ENCODE measurements at places on chromosomes 6 and 20. TPM values are rescaled to one million over a fixed set of nuclear protein-coding genes. Genes with fewer than 3 reads are reported as not detected.
A peak's percentile ranks its signal among the peaks of the same experiment; 100 is the strongest.

- no peak for DNase-seq
Observed at GRCh38 chr6:34867484-34867883, 20.4 kb downstream of the TAF11 start.

TENT5A gene
- 60.9 TPM for total RNA-seq

DEFB124 gene
- not detected for total RNA-seq

- DNase-seq: no peak
Observed at GRCh38 chr20:23520185-23520584, 29.3 kb downstream of the CST8 start.

STX16 gene
- total RNA-seq: 23.8 TPM

MRAP2 gene
- not detected for total RNA-seq

- peak; percentile 81 for DNase-seq
Observed at GRCh38 chr20:35434085-35435005, 3.7 kb downstream of the GDF5 start.

DNA sequence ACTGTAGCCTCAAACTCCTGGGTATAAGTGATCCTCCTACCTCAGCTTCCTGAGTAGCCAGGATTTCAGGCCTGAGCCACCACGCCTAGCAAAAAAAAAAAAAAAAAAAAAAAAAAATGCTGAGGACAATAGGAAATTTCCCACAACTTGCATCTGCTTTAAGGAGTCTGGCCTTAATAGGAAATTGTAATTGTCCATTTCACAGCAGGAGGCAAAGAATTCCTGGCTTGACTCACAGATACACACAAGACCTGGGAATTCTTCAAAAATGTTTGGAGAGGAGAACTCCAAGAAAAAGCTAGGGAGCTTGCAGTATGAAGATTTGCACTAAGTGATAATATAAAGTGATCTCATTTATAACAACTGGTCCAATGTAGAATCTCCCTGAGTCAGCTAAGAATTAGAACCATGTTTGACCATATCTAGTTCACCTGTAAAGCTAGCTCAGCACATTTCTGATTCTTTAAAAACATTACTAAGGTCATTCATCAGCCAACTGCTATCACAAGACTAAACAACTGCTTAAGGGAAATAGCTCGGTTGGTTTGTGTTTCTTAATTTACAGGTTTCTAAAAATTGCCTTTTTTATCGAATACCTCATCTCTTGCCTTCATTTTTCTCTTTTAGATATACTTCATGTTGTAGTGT lies 80.2 kb upstream of the SLC2A12 start:
- DNase-seq: no peak

DNA sequence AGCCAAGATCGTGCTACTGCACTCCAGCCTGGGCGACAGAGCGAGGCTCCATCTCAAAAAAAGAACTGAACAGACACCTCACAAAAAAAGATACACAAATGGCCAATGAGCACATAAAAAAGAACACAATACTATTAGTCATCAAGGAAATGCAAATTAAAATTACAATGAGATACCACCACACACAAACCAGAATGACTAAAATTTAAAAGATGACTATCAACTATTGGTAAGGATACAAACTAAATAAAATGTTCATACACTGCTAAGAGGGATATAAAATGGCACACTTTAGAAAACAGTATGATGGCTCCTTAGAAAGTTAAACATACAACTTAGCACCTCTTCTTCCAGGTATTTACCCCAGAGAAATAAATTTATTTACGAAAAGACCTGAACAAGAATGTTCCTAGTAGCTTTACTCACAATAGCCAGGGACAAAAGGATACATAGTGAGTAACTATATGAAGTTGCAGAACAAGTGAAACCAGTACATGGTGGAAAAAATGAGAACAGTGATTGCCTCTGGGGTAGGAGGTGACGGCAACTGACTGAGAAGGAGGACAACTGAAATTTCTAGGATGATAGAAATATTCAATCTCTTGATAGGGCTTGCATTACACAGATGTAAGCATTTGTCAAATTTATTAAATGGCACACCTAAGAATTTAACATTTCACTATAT lies 53.2 kb downstream of the FAM8A1 start:
- DNase-seq: no peak

GRCh38 chr20:2840967-2841531 lies 504 bp downstream of the VPS16 start:
- peak; percentile 88 for DNase-seq

- peak; percentile 59 for DNase-seq
Observed at GRCh38 chr6:127119102-127120022, 891 bp downstream of the RSPO3 start.

- DNase-seq: no peak
Observed at GRCh38 chr6:69880601-69881000, 14.2 kb downstream of the COL19A1 start.

DNA sequence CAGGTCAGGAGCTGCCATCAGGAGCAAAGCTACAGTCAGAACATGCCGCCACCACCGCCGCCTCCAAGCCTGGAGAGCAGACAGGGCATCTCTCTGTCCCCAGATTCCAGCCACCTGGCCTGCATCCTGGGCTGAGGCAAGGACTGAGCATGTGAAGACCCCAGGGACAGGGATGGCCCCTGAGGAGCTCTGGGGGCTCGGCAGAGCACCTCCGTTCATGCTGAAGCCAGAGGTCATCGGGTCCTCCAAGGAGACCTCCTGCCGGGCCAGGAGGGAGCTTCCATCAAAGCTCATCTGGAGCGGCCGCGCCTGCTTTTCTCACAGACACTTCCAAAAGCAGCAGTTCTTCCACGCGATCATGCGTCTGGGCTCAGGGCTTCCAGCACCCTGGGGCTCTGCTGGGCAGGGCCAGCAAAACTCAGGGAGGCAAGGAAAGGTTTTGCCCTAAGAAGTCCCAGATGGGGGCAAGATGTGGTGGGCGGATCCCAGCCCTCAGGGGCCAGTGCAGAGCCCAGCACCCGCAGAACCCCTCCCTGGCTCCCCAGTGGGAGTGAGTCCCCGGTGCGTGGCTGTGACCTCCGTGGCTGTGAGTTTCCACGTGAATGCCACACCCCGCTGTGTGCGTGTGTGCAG lies 138.4 kb downstream of the TAF4 start:
- peak; percentile 67 for DNase-seq

HLA-G gene
- total RNA-seq: not detected

- DNase-seq: no peak
Observed at GRCh38 chr20:588476-588875, 21.6 kb downstream of the TCF15 start.

GRCh38 chr6:167706313-167707109 lies 120.2 kb upstream of the AFDN start:
- DNase-seq: no peak

FAXC gene
- total RNA-seq: not detected

DNA sequence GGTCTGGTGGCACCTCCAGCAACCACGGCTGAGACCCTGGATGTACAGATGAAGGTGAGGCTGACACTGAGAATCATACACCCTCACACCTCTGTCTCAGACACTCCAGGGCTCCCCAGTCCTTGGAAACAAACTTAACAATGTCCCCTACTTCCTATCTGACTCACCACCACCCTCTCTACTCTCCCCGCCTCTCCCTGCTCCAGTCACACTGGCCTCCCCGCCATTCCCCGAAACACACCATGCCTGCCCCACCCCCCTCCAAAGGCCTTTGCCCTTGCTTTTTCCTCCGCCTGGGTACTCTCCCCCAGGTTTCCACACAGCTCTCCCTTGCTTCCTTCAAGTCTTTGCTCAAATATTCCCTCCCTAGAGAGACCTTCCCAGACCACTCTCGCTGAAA lies 16.3 kb downstream of the BPI start:
- DNase-seq: no peak

COL9A3 gene
- total RNA-seq: 5.5 TPM

GRCh38 chr6:127761084-127761483 lies 139.8 kb downstream of the THEMIS start:
- DNase-seq: no peak

KIF13A gene
- total RNA-seq: 57.3 TPM

GRCh38 chr20:18984238-18985200 lies 170.9 kb downstream of the SCP2D1 start:
- no peak for DNase-seq

DNA sequence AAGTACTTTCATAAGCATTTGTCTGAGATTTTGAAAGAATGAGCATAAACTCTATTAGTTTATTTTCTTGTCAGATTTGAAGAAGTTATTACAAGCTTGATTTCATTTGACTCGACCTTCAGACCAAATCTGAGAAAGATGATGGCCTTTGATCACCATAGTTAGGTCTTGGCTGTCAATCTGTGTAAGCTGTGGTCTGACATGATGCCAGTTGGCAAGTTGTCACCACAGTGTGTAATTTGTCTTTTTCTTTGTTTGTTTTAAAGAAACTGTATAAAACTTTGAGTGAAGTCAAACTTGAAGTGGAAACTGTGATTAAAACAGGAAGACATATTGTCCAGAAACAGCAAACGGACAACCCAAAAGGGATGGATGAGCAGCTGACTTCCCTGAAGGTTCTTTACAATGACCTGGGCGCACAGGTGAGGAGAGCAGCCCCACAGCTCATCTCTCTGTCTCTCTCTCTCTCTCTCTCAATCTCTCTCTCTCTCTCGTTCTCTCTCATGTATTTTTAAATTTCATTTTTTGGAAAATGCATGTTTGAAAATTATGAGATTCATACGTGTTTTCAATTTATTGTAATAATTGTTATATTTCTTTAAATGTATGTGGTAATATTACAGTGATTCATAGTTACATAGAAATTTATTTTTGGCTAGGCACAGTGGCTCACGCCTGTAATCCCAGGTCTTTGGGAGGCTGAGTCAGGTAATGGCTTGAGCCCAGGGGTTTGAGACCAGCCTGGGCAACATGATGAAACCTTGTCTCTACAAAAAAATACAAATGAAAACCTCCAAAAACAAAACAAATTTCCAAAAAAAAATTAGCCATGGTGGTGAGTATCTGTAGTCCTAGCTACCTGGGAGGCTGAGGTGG lies 208.1 kb downstream of the UTRN start:
- DNase-seq: no peak

DNA sequence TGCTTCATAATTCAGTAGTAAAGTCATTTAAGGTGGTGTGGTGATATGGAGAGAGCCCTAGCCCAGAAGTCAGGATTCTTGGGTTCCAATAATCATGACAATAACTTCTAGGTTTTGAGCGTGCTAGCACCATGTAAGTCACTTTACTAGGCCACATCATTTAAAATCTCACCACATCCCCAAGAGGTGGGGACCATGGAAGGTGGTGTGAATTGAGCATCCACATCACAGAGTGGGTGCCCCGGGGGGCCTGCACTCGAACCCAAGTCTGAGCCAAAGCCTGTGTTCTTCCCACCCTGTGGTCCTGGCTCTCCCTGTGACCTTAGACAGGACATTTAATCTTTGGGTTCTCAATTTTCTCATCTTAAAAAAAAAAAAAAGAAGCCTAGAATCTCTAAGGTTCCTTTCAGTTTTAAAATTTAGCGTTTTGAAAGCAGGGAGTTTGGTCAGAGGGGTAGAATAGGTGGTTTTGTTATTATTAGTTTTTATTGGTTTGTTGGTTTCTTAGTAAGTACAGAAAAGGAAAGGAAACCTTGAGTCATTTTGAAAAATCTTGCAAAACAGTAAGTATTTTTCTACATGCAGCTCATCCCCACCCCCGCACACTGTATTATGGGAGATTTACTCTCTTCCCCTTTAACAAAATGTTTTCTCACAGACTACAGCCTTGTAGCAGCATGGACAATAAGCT lies 26.4 kb downstream of the ARMC2 start:
- DNase-seq: no peak

GRCh38 chr6:132843316-132844035 lies 29.1 kb downstream of the RPS12 start:
- no peak for DNase-seq

DNA sequence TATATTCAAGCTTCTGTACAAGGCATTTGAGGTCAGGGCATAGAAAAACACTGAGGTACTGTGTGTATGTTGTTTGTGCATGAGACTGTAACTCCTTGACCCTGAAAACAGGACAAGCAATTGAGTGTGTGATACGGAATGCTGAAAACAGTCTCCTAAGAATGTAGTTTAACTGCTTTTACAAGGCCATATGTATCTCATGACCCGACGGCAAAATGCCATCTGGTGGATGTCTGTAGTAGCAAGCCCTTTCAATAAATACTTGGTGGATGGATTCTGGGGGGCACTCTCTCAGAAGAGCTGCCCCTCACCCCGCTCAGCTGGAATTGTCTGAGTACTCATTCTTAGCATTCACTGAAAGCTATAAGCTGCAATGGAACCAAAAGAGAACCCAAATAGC lies 69.3 kb upstream of the EYS start:
- DNase-seq: no peak

DDO gene
- 29.7 TPM for total RNA-seq

DNA sequence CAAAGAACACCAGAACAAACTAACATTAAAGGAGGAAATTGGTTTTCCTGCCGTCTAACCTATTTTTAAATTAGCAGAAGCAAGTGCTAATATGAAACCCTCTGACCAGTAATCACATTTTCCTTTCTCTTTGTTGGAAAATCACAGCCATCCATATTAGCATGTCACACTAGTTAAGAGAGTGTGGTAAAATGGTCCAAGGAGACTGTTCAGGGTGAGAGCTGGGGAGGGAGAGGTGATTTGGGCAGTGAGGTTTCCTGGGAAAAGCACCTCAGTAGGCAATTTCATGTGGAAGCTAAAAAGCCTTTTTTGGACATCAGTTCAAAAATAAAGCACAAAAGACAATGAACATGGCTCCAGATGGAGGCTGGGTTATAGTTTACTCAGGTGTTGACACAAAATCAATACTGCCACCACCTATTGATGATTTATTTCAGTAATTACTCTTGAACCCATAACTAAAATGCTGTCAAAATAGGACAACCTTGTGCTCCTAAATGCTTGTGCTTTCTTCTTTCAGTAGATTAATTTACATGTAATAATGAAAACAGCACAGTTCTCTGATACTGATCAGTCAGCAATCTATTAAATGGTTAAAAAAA lies 333.2 kb downstream of the SAMD5 start:
- DNase-seq: no peak

CCNC gene
- 18.7 TPM for total RNA-seq

DNA sequence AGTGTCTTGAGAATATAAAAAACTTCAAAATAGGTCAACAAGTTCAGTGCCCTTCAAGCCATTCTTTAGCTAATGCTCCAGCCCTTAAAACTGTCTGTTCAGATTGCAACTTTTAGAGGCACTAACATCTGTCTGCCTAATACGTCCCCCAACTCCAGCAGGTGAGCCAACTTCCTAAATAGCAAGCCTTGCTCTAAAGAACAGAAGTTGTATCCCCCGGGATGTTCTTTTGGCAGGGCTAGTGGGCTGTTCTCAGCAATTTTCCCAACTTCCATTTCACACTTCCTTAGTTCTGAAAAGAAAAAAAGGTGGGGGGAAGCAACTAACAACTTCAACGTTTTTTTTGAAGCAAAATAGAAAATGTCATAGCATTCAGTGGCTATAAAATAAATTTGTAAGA lies 290.0 kb upstream of the PTCHD4 start:
- DNase-seq: no peak
